Stimulated activated CD4-positive, alpha-beta T cell treated with anti-CD3 and anti-CD28 coated beads, Interleukin-15, amount 100 ng/mL, for 24 hours (primary cell): ENCODE measurements at places on chromosomes 1 and 21.

GRCh38 chr1:223245983-223246382 lies 102.9 kb upstream of the TLR5 start:
- no peak for DNase-seq

- no peak for DNase-seq
Measured at GRCh38 chr1:38740487-38740886, 119.1 kb downstream of the RRAGC start.

- peak; percentile 92 for DNase-seq
Measured at GRCh38 chr1:27659497-27660299, 12.3 kb downstream of the IFI6 start.

GRCh38 chr1:119331915-119332314 lies 36.7 kb upstream of the HAO2 start:
- DNase-seq, result no peak

- no peak for DNase-seq
Measured at GRCh38 chr21:42706765-42707164, 53.3 kb downstream of the PDE9A start.

- no peak for DNase-seq
Measured at GRCh38 chr1:221394011-221394544, 347.8 kb downstream of the DUSP10 start.

GRCh38 chr1:12485231-12486058 lies 132.6 kb downstream of the DHRS3 start:
- DNase-seq, result no peak

GRCh38 chr1:206684003-206684402 lies 702 bp upstream of the MAPKAPK2 start:
- DNase-seq, result no peak

GRCh38 chr1:168629466-168629865 lies 53.1 kb downstream of the XCL1 start:
- DNase-seq, result no peak

DNA sequence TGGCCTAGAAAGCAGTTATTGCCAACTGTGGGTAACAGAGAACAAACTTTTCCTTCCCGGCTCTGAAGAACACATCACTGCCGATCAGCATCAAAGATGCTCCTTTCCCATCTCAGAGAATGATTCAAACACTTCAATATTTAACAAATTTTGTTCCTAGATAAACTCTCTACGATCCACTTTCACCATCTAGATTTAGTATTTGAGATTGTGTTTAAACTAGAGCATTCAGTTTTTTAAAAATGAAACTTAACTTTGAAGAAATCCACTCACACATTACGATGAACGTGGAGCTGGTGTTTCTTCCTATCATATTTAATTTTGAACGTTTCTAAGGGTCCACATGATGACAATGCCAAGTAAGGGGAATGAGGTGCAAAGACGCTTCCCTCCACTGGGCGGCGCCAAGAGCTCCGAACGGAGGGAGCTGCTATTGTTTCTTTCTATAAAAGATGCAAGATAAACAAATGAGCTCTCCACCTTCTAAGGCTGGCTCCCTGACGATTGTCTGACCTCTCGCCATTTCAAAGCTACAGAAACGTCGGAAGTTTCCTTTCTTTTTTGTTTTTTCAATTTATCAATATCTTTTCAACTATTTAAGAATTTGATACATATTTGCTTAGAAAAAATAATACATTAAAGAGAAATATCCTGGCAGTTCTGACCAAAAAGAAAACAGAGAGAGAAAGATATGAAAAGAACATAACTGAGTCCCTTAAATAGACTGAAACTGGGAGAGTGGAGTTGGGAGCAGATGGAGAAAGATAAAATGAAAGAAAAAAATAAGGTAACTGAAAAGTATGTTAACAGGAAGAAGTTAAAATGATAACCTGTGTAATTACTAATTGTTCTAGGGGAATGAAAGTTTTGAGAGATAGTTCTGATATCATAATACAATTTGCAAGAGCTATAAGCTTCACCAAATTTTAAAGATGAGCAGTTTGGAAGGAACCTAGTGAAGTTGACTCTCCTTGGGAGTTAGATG lies 4.4 kb upstream of the BARHL2 start:
- peak; percentile 66 for DNase-seq

DNA sequence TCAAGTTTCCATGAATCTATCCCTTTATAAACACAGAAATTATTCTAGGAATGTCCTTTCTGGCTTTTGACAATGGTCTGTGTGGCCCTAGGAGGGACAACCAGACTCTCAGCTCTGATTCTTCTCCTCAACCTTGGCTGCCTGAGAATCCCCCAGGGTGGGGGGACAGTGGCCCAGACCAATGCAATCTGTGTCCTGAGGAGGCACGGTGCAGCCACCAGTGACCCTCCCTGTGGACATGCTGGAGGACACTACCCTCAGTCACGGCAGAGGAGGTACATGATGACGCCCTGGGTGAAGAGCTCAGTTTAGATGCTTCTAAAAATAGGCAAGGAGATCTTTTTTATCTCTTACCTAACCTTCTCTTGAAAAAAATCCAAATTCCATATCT lies 91.7 kb downstream of the PGBD5 start:
- DNase-seq, result no peak

DNA sequence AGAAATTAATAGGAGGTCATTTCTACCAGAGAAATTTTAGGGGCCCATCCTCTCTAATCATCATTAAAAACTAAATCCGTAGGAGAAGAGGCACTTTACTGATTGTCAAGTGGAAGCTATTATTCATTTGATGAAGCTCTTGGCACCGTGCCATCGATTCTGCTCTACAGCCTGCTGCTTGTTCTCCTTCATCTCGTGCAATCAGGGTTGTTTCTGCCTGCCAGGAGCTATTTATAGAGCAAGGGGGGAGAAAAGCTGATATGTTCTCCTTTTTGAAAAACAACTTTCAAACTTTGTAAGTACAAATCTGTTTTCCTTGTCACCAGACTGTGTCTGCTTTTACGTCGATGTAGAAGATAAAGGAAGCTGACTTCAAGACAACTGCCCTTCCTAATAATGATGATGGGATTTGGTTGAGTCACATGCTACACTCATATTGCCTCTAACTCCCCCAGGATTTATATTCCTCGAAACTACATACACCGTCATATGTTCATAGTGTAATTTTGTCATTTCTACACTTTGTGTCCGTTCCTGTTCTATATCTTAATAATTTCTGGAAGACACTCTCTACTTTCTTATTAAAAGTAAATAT lies 169.6 kb upstream of the LHX8 start:
- no peak for DNase-seq

DNA sequence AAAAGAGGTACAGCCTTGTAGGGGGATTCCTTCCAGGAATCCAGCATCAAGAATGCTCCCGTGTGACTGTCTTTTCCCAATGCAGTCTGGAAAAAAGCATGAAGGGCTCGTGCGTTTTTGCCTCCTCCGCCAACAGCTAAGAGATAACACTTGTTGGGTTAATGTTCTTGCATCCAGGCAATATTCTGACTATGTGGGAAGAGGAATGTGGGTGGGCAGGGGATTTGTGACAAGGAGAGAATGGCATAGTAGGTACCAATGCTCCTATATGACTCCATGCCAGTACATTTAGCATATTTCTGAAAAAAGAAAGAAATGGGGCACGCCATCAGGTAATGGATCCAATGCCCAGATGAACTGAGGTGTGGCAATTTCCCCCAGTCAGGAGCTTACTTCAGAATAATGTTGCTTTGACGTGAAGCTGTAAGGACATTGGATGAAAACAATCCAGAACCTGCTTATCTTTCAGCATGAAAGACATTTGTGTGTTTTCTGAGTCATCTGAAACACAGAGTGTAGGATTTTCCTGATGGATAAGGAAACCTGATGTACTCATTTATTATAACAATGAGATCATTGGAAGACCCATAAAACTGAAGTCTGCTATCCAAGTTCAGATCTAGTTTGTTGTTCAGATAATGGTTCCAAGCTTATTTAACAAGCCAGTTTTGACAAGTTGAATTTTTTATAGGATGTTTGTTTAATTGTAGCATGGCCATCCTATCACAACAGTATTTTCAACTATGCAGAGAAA lies 105.5 kb downstream of the LYPLAL1 start:
- no peak for DNase-seq

DNA sequence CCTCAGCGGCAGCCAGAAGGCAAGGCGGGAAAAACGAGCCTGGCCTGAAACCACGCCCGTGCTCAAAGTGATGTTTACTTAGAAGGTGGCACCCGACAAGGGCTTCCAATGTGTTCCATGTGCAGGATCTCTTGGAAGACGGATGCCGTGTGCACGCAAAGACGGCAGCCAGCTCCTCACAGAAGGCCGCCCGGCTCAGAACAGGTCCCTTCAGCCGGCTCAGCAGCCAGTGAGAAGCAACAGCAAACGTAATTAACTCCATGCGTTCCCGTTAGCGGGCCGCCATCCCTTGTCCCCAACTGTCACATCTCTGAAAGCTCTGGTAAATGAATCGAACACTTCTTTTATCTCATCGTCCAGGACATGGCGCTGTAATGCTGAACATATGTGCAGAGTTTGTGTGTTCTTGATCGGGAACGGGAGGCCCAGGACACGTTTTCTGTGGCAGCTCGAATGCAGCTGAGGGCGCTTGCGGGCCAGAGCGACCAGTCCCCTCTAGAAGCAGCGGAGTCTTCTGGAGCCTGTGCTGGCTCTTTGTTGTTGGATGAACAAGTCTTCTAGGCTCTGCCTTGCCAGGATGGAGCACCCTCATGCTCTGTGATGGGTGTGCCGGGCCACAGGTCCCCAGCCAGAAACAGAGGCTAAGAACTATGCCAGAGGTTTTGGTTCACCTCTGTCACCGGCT lies 94.6 kb upstream of the ARHGEF16 start:
- no peak for DNase-seq

GRCh38 chr1:201742476-201742875 lies 86.5 kb upstream of the IPO9 start:
- DNase-seq, result no peak
